ENCODE measurements at places on chromosomes 5 and 9.

DNA sequence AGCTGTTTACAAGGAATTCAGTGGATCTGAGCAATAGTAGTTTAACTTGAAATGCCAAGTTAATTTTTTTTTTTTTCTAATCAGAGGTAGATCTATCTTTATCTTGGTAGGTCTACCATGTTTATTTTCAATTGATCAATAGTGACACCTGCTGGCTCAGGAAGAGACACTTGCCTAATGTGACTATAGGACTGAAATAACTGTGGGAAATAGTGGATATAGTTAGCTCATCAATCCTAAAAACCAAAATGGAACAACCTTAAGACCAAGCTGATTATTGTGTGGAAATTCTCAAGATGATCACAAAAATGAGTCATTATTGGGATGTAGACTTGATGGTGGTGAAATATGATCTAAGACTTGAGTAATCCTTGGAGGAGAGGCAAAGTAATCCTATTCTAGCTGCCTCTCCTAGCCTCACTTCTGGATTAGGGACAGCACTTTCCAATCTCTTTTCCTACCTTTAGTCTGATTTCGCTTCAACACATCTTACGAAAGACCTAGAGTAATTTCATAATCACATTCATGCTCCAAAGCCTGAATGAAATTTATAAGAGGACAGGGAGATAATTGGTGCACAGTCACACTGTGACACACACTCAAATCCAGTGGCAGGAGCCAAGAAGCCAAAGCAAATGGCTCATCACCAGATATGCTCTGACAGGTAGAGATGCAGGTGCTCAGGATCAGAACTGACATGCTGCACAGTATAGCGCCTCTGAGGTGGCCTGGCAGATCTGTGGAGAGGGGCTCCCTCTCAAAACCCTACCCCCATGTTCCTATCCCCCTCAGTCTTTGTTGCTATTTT lies 156.3 kb downstream of the HMHB1 start:
- DNase-seq = no peak

GRCh38 chr5:10896016-10896415 lies 135.0 kb upstream of the DAP start:
- no peak for DNase-seq

DNA sequence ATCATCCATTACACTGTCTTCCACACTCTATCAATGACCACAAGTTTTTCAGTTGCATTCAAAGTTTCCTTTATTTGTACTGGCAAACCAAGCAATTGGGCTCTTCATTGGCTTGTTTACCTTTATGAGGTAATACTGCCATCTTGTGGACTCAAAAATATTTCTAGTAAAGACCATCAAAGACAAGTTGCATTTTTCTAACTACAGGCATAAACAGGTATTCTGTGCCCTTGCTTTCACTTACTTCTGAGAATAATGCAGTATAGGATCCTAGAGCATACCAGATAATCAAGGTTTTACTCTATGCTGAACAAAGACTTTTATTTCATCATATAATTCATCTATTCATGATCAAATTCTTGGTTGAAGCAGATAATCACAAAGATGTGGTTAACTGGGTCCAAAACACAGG lies 173.7 kb upstream of the POU5F2 start:
- no peak for DNase-seq

DNA sequence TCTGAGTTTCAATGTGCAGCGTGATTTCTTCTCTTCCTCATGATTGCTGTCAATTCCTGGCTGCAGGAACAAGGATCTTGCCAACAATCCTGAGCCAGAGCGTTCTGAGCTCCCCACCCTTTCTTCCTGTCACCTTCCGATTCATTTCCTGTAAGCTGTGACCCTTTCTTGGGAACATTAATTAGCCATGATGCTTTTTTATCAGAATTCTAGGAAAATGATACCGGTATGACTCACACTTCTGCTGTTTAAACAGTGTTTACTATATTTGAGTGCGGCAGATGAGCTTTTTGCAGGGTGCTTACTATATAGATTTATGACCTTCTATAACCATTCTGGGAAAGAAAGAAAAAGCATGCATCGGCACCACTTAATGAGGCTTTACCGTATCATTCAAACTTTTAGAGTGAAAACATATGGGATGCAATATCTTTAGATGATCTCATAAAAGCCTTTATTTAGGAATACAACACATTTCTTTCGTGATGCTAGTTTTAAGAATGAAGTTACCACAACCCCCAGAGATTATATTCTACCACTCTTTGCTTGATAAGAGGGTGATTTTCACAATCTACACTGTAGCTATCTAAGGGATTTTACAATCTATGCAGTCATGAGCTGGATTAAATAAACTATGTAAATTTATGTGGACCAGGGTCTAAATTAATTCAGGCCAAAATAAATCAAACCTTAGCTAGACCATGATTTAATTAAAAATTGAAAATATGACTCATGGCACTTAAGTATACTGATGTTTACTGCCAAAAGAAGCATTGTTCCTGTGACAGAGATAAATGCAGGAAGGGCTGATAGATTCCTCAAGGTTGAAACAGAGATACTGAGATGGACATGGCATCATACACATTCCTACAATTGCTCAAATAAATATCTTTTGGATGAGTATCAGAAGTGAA lies 38.0 kb upstream of the OSMR start:
- DNase-seq = no peak

GRCh38 chr9:125189011-125189360 lies 617 bp downstream of the PPP6C start:
- DNase-seq = no peak

DNA sequence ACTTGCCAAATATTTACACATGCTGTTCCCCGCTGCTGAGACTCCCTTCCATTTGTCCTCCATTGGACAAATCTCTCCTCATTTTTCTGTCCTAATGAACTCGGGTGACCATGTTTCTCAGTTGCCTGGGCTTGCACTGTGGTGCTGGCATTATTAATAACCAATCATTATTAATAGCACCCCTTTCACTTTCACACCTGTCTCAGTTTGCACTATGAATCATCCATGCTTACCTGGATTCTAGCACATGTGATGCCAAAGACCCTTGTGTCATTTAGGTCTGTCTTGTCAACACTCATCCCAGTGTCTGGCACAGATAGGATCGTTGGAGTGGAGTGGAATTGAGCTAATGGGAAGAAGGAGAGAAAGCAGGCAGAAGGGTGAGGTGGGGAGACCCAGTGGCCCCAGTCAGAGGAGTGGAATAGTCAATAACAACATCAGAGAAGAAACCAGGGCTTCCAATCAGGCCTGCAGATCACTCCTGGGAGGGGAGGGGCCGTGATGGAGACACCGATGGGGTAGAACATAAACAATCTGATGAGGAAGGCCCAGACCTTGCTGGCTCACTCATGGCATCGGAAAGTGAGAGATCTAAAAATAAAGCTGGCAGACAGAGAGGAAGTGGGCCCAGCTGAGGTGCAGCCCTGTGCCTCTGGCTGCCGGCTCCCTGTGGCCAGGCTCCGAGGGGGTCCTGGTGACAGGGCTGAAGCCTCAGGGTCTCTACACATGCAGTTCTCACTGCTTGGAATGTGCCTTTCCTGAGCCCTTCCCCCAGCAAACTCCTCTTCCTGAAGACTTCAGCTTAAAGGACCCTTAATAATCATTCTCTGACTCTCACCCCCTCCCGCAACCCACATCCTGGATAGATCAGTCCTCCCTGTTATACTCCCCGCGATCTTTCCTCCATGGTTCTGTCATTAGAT lies 33.5 kb upstream of the CRB2 start:
- DNase-seq = no peak

- DNase-seq = no peak
Observed at GRCh38 chr5:78806544-78806943, 158.0 kb upstream of the LHFPL2 start.

DNA sequence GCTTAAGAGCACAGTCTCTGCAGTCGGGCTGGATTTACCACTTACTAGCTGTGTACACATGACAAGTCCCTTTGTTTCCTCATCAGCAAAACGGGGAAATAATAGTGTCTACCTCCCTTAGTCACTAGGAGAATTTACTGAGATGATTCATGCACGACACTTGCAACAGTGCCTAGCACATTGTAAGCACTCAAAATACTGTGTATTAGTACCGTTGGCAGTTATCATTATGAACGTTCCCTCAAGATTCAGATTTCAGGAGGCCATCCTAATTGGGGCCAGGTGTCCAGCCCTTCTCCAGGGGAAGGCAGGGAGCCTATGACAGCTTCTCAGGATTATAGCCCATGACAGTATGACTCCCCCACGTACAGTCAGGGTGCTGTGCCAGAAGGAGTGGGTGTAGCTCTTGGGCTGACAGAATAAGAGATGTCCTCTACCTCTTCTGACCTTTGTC lies 164.3 kb downstream of the DOCK2 start:
- no peak for DNase-seq

DNA sequence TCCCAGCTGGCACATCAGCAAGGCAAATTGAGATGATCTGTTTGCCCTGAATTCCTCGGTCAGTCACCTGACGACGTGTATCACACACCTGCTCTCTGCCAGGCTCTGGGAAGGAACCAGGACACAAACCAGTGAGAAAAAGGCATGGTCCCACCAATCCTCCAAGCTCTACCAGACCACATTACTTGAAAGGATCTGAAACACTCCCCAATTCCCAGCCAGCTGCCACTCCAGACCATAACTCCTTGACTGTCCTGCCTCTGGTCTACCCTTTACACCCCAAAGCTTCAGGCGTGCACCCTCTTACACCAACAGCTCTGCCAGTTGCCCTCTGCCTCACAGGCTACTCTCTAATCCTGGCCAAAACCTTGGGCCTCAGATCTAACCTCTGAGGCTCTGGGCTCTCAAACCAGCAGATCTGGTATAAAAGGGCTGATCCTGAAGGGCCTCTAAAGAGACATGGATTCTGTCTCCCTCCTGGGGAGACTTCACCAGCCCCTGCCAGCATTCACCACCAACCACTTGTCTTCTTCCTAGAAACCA lies 6.8 kb downstream of the MGAT1 start:
- no peak for DNase-seq

GRCh38 chr5:124743602-124744169 lies 2.8 kb downstream of the ZNF608 start:
- DNase-seq = no peak

DNA sequence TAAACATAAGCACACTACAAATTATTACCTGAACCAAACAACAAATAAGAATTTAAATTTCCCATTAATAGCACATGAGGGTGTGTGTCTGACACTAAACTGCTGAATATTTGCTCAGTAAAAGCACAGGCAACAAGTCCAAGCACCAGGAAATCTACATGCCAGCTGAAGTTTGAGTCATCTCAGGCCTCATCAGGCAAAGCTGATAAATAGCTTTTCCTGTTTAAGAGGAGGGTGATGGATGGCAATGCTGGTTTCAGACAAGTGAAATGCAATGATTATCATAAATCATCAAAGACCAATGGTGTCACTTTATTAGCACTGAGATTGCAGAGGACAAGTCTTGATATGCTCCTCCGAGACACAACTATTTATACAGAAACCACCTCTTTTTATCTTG lies 1668.0 kb upstream of the C9orf72 start:
- no peak for DNase-seq

DNA sequence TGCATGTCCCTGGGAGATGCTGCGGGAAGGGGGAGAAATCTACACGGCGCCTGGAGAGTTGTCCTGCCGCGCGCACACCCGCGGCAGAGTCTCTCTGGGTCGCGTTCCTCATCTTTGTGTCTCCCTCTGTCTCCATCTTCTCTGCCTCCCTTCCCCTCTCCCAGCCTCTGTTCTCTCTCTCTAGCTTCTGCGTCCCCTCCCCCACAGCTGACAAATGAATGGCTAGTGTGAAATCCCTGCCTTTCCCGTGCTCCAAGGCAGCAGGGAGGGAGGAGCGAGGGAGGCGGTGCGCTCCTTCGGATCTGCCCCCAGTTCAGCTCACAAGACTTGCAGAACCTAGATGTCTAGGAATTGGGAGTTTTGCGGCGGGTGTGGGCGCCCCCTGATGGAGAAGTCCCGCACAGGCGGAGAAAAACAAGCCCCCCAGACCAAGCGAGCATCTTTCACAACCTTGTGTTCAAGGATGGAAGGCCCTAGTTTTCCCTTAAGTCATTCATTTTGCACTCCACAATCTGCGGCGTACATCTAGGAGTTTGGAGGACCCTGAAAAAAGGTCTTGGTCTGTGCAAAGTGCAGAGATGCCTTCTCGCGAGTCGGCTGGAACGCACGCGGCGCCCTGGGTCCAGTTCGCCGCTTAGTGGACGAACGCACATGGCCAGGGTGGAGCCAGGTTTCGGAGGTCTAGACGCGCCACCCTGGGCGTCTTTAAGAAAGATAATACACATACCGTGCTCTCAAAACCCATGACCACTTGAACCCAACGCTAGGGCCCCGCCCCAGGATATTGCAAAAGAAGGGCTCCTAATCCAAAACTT lies 2.0 kb downstream of the VCAN start:
- DNase-seq = peak; percentile 61

DNA sequence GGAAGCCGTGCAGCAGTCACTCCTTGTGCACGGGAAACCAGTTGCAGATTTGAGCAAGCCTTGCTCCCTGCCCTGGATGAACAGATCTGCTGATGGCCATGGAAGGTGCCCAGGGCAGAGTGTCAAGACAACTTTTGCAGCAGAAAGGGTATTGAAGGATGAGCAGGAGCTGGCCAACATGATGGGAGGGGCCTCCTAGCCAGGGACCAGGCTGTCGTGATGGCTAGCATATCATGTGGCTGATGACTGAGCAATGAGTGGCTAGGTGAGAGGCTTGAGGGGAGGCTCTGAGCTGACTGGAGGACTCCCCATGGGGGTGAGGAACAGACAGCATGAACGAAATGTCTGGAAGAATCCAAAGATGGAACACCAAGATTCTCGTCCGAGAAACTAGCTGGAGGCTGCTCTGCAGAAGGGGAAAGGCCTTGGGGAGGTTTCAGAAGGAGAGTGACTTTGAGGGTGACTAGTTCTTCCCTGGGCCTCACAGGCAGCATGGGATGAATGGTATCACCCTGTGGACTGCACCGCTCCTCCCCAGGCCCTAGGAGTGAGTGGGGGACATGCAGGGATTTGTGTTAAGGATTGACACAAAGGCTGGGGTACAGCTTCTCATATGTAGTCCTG lies 18.5 kb downstream of the PPARGC1B start:
- DNase-seq = no peak

DNA sequence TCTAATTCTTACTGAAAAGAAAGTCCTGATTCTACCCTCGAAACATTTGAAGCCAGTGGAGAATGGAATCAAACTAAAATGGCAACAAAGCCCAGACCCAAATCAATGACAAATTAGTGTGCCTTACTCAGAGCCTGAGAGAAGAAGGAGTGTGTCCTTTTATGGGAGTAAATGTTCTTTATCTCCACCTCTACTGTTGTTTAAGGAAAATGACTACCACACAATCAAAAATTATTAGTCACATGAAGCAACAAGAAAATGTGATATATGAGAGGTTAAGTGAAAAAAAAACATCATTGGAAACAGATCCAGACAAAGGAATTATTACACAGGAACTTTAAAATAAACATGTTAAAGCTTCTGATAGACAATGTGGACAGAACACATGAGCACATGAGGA lies 49.7 kb upstream of the FOXB2 start:
- DNase-seq = no peak

GRCh38 chr5:175166026-175166425 lies 278.0 kb downstream of the DRD1 start:
- DNase-seq = no peak

GRCh38 chr5:81783401-81783800 lies 32.5 kb upstream of the SSBP2 start:
- DNase-seq = no peak
